Activated CD4-positive, CD25-positive, alpha-beta regulatory T cell (primary cell): ENCODE measurements at places on chromosomes 1 and 21.
A peak's percentile ranks its signal among the peaks of the same experiment; 100 is the strongest.

- DNase-seq, result peak; percentile 56
Observed at GRCh38 chr1:7953850-7954609, 7.5 kb upstream of the PARK7 start.

DNA sequence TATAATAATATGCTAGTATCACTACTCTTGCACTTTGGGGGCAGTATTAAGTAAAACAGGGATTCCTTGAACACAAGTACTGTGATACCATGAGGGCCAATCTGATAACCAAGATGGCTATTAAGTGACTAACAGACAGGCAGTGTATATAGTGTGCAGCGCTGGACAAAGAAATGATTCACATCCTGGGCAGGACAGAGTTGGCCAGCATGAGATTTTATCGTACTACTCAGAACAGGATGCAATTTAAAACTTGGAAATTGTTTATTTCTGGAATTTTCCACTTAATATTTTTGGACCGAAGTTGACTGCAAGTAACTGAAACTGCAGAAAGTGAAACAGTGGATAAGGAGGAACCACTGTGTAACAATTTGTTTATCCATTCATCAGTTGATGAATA lies 74.6 kb downstream of the DNTTIP2 start:
- no peak for DNase-seq

GRCh38 chr1:14265495-14265894 lies 333.0 kb upstream of the KAZN start:
- no peak for DNase-seq

GRCh38 chr1:200968469-200969410 lies 54.8 kb downstream of the KIF21B start:
- DNase-seq, result no peak

DNA sequence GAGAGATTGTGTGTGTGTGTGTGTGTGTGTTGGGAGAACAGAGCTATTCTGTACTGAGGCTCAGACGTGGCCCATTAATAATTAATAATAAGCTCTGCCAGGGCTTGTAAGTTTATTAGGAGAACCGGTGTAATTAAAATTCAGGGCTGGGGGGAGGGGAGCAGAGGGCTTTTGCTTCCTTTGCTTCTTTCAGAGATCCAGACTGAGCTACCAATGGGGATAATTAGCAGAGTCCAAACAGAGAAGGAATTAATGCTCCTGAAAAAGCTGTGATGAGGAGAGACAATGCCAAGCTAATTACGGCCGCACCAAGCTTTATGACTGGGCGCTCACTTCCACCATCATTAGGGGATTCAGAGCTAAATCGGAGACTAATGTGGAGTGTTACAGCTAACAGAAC lies 4.5 kb downstream of the SYT6 start:
- DNase-seq, result no peak

- no peak for DNase-seq
Observed at GRCh38 chr1:24362982-24363614, 43.9 kb downstream of the GRHL3 start.

DNA sequence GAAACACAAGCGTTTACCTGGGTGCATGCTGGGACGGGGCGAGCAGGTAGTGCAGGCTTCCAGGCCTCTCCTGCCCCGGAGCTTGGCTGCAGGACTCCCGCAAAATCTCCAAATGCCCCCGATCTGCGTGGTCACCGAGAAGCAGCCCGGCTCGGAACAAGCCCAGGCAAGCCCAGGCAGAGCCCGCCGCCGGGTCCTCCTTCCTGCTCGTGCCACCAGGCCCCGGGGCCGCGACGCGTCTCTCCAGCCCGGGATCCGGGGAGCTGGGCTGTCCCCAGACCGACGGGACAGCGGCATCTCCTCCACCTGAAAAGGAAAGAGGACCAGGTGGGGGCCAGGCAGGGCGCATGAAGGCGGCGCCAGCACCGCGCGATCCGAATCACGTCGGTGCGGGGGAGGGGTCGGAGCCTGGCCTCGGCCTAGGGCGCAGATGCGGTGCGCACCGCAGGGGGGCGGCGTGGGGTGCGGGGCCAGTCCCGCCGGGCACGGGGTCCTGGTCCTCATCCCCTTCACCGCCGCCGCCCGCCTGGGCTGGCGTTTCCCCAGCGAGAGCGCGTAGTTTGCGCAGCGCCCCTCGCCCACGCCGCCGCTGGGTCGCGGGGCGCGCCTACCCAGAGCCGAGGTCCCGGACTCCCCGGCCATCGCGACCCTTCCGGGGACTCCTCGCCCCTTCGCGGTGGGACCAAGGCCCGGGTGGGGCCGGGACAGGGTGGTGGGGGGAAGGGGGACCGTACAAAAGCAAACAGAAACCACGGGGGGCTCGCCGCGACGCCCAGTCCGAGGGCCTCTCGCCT lies 52.4 kb upstream of the H6PD start:
- no peak for DNase-seq

DNA sequence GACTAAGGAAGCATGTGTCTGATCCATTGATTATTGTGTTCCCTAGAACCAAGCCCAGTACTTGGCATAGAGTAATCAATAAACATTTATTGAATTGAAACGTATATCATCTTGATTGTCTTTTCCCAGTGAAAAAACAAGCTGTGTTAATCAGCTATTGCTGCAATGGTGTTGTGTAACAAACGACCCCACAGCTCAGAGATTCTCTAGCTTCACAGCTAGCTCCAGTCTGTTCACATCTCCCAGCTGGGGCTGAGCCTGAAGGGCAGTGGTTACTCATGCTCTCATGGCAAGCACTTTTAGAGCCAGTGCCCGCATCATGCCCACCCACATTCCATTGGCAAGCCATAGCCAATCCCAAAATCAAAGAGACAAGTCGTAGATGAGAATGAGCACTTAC lies 237.4 kb upstream of the RAB4A start:
- DNase-seq, result no peak

DNA sequence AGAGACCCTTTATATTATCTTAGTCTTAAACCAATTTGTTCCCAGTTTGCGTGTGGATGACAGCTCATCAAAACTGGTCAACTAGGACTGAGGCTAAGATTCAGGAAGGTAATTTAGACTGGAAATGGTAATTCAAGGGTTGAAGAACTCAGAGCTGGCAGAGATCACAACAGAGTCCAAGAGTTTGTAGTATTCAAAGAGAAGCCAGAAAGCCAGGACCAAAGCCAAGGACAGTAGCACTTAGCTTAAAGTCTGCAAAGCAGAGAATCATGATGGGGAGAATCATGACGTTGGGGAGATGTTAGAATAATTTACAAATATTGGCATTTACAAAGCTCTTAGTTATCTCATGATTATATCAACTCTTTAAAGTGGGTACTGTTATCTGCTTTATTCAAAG lies 32.6 kb downstream of the RNF11 start:
- DNase-seq, result no peak

GRCh38 chr1:215405211-215405610 lies 161.9 kb upstream of the KCTD3 start:
- DNase-seq, result no peak

- no peak for DNase-seq
Observed at GRCh38 chr1:190456129-190456528, 21.5 kb downstream of the BRINP3 start.

- DNase-seq, result no peak
Observed at GRCh38 chr1:11797525-11798216, 8.1 kb downstream of the MTHFR start.

GRCh38 chr1:101992821-101993575 lies 3.7 kb downstream of the OLFM3 start:
- no peak for DNase-seq

DNA sequence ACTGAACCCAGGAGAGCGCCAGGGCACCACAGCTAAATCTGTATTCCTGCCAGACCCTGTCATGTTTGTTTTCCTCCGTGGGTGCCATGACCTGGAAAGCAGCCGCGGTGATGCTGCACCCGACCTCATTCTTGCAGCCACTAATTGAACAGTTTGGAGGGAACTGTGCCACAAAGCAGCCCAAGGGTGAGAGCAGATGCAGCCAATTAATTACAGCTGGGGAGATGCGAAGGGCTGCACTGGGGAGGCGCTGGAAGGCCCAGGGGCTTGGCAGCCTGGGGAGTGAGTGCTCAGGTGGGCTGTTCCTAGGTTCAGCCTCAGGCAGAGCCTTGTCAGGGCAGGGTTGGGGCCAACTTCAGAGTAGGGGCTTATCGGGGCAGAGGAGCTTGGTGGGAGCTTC lies 158.4 kb upstream of the CD34 start:
- DNase-seq, result no peak

DNA sequence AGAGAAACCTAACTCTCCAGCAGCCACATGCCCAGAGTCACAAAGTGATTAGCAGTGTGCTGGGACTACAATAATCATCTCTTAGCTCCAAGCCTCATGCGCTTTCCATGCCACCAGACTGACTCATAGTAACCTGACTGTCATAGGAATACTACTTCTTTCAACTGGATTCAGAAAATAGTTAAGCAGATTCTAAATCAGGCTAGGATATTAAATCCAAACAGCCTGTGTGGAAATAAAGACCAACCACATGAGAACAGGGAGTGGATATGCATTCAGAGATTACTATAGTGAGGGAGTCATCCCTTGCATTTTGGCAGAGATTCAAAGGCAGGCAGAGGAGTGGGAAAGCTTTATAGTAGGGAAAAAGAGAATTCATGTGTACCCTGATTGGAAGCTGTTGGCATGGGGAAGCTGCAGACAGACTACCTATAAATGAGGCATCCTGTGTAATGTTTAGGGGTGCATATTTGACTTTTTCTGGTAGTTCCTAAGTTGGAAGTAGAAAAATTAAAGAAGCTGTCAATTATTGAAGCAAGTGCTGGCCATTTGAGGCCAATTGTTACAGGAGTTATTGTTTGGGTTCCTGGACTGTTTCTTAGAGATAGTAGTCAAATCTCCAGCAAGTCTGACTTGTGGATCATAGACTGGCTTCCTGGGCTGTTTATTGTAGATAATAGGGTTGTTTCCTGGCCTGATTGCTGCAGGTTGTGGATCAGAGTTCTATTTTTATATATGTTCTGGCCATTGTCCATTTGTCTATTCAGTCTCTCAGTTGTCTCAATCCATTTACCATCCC lies 31.7 kb upstream of the DNAH14 start:
- no peak for DNase-seq

DNA sequence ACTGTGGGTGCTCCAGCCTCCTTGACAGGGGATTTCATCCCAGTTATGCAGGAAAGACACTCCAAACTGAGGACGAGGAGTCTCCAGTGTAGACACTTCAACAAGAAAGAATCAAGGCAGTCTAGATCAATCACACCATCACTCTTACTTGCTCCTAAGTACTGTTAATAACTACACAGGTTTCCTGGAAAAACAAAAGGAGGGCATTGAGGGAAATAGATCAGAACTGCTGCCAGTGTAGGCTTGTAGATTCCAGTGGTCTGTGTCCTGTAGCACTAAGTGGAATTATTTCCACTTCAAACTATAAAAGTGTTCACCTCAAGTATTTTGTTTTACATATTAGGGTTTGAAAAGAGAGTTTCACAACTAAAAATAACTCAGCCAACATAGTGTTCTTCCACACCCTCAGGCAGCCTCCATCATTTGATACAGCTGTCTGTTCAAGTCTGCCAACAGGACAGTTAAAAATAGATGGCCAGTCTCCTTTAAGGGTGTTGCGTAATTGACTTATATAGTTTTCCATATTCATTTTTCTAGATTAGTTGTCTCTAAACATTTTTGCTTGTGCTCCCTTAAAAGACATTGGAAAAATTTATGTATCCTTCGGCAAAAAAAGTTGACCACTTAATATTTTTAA lies 32.0 kb upstream of the AGL start:
- no peak for DNase-seq

- no peak for DNase-seq
Observed at GRCh38 chr1:116881879-116882520, 27.7 kb upstream of the PTGFRN start.

DNA sequence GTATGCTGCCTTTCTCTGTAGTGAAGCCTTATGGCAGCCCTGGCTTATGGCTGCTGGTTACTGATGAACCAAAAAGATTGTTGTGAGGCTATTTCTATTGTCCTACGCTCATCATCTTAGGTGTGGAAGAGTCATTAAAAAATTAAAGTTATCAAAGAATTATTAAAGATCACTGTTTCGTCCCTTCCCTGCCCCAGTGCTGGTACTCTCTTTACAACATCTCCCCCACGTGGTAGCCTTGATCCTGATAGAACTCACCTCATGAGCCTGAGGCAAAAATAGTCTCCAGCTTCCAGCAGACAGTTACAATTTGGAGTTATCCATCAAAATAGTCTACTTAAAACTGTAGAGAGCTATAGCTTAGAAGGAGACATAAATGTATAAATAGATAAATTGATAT lies 201.5 kb downstream of the S1PR1 start:
- no peak for DNase-seq

DNA sequence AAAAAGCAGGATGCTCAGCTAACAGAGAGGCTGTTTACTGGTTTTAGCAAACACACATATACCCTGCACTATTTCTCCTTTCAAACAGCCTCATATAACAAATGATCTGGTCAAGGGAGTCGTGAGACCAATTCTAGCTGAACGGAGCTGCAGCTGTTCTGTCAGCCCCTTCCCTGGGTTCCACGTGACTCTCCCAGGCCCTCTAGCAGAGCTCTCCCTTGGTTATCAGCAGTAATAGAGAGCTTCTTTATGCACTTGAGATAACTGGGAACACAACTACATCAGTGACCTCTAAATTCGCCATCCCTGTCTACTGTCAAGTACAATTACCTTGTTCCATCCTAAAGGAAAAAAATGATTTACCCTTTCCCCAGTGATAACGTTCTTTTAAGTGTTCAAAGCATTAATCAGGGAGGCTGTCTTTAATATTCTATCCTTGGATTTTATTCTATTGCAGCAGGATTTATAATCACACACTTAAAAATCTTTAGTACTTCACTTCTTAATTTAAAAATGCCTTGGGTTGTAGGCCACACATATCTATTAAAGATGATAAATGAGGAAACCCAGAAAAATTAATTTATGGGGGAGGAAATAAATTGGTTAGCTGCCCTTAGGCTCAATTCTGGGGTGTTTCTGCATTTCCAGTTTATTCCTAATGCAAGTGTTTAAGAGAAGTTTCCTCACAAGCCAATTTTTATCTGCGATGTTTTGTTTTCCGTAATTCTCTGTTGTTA lies 28.2 kb downstream of the PTGER3 start:
- DNase-seq, result no peak

DNA sequence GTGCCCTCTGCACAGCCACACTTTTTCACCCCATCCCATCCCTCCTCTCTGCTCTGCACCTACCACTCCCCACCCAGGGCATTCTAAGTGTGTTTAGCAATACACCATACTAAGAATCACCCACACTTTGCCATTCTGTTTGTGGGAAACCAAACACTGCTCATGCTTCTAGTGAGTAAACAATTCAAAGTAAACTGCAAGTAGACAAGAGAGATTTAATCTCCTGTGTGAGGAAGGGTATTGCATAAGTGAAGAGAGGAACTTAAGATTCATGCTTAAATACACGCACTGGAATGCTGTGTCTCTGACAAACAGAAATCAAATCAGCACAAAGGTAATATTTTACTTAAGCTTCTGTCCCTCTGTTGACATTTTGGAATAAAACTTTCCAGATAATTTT lies 4.8 kb upstream of the EDARADD start:
- no peak for DNase-seq
